Type B pancreatic cell (in vitro differentiated cells): ENCODE measurements at places on chromosomes 16 and 17.

- no peak for DNase-seq
These were observed 38.9 kb upstream of the RPL38 start for GRCh38 chr17:74164446-74165045.

DNA sequence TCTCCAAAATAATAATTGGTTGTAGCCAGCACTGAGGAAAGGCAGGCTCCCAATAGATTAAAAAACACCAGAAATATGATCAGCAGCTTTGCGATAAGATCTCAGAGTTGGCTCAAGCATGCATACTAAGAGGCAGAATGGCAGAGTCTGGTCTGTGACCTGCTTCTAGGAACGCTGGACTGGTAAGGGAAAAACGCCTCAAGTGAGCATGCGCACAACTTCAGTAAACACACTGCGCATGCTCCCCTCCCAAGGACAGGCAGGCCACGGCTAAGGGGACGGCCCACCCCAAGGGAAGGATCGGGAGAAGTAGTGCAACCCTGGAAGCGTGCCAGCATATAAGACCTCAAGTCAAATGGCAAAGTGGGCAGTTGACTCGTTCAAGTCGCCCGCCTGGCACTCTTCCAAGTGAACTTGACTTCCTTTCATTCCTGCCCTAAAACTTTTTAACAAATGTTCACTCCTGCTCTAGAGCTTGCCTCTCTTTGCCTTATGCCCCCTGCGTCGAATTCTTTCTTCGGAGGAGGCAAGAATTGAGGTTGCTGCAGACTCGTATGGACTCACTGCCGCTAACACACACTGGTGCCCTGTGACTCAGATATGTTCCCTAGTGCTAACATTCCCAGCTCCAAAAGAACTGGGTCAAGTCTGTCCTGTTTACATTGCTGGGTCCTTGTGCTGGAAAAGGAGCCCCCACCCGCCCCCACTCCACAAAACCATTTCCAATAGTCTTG lies 22.4 kb upstream of the PRM1 start:
- no peak for DNase-seq

DNA sequence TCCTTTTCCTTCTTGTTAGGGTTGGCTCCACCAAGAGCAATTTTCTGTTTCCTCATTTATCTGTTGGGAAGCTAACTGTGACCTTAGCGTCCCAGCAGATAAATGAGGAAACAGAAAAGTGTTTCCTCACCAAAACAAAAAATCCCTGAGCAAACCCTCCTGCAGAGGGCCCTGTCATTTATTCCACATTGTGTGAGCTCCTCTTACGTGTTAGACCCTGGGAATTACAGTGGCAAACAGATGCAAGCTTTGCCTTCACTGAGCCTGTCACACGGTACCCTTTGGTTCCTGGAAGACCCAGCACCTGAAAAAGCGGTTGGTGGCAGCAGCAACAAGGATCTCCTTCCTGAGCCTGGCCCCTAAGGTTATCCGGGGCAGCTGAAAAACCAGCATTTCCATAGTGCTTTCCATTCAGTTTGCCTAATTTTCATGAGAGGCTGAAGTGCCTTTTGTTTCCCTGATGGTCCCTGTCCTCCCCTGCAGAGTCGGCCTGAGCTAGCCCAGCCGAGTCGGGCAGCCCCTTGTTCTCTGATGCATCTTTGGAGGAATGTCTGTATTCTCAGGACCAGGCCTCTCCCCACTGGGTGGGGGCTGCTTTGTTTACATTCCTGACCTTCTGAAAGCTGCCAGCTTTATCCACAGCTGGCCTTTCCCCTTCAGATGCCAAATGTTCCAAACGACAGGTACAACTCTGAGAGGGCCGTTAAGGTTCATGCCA lies 34.7 kb downstream of the YPEL2 start:
- no peak for DNase-seq

- DNase-seq, result no peak
These were observed 40.8 kb upstream of the VPS4A start for GRCh38 chr16:69270395-69270794.

GRCh38 chr17:72765368-72766153 lies 326.9 kb downstream of the SLC39A11 start:
- no peak for DNase-seq

- no peak for DNase-seq
These were observed 1.2 kb upstream of the LIG3 start for GRCh38 chr17:34979153-34979552.

- no peak for DNase-seq
These were observed 467.3 kb downstream of the KCNJ2 start for GRCh38 chr17:70636517-70637133.

DNA sequence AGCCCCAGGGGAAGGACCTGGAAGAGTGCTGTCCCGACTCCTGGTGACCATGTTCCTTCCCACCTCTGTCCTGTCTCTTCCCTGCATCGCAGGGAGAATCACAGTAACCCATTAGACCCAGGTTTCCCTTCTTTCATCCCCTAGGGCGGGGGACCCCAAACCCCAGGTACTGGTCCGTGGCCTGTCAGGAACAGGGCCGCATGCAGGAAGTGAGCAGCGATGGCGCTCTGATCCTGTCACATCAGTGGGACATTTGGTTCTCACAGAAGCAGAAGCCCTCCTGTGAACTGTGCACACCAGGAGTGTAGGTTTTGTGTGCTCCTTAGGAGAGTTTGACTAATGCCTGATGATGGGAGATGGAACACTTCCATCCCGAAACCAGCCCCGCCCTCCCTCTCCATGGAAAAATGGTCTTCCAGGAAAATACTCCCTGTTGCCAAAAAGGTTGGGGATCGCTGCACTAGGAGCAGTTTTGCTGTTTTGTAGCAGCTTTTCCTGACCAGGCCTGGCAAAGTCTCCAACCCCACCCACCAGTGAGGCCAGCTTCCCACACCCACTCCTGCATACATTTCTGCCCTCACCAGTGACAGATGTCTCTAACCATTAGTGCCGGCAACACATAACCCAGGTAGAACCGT lies 10.5 kb downstream of the MNT start:
- DNase-seq, result no peak

- peak; percentile 16 for DNase-seq
These were observed 218.5 kb downstream of the SEC14L1 start for GRCh38 chr17:77359236-77359635.
